ENCODE measurements at places on chromosomes 4 and X.

DNA sequence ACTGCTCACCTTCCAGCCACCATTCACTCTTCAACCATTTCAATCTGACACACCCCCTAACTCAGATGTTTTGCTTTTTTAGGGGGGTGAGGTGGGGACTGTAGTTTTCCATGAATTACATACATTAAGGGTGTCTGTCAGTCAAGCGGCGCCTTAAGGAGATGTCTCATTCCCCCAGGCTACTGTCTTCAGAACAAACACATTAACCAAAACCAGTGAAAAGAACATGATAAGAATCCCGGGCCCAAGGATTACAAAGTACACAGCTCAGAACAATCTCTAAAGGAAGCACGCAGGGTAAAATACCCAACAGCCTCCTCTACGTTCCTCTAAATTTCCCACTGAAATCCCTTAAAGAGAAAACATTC lies 62.5 kb upstream of the IRF2 start:
- DNase-seq: no peak

DNA sequence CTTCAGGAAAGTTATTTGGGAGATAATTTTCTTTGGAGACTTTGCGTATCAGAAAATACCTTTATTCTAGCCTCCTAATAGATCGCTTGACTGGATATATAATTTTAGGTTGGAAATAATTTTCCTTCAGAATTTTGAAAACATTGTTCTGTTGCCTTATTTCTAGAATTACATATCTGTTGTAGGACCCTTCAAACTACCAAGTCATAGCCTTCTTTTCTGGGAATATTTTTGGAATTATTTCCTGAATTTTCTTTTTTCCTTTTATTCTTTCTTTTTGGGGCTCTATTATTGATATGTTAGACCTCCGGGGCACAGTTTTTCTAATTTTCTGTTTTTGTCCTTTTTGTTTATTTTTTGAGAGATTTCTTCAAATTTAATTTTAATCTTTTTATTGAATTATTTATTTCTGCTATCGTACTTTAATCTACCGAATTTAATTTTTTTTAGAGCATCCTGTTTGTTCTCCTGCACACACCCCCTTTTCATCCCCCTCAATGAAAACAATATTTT lies 100.5 kb downstream of the KDM6A start:
- DNase-seq: no peak

DNA sequence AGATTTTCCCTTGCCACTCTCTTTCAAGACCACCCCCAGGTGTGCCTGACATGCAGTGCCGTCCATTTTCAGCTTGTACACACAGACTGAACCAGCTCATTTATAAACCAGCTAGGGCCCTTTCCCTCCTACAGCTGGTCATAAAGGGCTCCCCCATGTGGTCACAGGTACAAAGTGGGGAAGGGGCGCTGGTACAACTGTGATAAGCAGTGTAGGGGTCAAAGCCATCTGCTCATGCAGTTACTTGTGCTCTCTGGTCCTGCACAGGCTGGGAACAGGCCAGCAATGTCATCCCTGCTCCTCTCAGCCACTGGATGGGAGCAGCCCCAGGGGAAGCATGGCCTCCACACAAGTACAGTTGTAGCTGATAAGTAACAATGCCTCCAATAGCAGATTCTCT lies 20.6 kb downstream of the GABRQ start:
- DNase-seq: no peak

GRCh38 chr4:128770807-128771206 lies 38.7 kb upstream of the JADE1 start:
- DNase-seq: no peak

DNA sequence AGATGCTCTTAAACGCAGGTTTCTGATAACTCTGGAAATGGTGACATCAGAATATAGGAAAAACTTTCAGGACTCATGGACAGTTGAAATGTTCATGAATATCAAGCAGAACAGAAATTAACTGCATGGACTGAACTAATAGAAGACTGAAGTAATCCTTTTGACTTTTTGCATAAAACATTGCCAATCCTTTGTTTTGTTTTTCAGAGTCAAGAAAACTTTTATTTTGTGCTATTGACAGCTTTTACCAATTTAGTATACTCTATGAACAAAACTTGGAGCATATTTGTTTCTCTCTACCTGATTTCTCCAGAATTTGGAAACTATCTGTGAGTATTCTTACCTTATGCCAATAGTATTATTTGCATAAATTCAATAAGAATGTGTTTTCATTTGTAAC lies 61.2 kb upstream of the HMX1 start:
- DNase-seq: no peak

DNA sequence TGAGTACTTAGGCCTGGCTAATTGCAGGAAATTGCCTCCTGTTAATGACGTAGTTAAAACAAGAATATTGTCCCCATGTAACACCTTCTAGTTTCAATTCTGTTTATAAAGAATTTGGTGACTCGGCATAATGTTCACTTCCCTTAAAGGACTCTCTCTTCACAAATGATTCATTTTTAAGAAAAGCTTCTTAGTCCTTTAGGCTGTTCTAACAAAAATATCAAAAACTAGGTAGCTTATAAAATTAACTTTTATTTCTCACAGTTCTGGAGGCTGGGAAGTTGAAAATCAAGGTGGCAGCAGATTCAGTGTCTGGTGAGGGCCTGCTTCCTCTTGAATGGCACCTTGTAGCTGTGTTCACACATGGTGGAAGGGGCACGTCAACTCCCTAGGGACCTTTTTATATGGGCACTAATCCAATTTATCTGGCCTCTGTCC lies 23.8 kb downstream of the COL25A1 start:
- DNase-seq: no peak

- DNase-seq: no peak
These were observed 57.3 kb upstream of the STIM2 start for GRCh38 chr4:26803211-26803861.

DNA sequence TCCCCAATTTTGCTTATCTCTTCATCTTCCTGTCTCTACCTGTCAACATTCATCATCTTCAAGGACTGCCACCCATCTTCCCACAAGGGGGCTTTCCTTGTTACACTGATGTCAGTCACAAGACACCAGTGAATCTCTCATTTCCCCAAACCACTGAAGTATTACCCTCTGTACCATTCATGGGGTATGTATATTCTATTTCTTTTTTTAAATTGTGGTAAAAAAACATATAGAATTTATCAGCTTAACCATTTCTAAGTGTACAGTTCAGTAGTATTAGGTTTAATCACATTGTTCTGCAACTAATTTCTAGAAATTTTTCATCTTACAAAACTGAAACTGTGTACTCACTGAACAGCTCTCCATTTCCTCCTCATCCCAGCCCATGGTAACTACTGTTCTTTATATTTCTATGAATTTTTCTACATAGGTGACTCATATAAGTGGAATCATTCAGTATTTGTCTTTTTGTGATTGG lies 98.6 kb downstream of the LARP7 start:
- DNase-seq: no peak

- DNase-seq: no peak
These were observed 279.8 kb upstream of the MAGEB18 start for GRCh38 chrX:25858273-25858880.

GRCh38 chr4:73142995-73143547 lies 73.6 kb upstream of the COX18 start:
- no peak for DNase-seq

DNA sequence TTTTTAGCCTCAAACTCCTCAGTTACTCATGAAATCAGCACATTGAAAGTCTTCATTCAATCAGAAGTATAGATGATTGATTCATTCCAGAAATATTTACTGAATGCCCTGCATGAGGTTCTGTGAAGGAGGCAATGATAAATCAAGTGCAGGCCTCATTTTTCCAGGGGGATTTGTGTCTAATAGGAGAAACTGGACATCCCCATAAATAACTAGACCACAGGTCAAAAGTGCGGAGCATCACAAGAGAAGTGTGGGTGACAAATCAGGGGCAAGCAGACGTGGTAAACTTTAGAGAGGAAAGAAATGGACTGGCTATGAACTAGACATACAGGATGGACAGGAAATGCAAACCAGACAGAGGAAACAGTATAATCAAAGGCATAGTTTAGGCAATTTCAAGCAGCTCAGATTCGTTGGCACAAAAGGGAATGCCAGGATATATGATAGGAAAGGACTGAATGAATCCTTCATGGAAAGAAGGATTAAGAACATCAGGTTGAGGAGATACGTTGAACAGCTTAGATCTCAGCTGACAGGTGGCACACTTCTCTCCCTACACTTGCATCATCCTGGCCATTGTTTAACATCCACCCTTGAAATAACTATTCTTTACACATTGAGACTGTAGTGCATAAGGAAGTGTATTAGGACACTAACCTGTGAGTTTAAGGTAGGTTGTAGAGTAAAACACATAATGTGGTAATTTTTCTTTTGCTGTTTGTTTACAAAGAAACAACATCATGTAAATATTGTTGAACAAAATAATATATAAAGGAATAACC lies 69.6 kb upstream of the RASGEF1B start:
- DNase-seq: no peak

DNA sequence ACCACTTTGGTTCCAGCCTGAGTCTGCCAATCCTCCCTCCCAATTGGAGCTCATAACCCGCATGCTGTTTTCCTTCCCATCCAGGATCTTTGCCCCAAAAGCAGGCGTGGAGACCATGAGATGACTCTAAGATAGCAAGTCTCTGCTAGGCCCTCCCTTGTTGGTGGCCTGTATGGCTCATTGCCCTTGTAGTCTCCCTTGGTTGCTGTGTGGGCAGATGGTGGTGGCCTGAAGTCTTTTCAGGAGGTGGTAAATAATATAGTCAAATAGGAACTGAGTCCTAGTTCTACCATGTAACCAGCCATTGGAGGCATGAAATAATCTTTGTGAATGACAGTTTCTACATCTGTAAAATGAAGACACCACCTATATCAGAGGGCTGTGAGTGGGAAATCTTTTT lies 1.2 kb downstream of the ATP6AP1 start:
- no peak for DNase-seq

DNA sequence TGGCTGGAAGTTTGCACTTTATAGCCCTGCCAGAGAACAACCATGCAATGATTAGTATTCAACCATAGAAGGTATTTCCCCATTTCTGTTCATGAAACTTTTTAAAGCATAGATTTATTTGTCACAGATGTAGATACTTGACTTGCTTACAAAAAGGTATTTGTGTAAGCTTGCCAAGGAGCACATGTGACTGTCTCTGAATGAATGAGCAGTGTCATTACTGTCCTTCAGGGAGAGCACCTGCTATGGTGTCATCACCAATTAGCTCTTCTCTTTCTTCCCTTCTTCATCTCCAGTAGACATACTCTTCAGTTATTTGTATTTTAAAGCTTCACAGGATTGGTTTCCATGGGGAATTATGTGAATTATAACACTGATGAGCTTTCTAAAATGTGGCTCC lies 1064.7 kb upstream of the GRIA3 start:
- no peak for DNase-seq

- no peak for DNase-seq
These were observed 152.9 kb downstream of the PTTG2 start for GRCh38 chr4:38113132-38113531.

- no peak for DNase-seq
These were observed 17.6 kb upstream of the CC2D2A start for GRCh38 chr4:15451866-15452765.

- DNase-seq: no peak
These were observed 16.8 kb downstream of the RBPJ start for GRCh38 chr4:26337612-26338011.

DNA sequence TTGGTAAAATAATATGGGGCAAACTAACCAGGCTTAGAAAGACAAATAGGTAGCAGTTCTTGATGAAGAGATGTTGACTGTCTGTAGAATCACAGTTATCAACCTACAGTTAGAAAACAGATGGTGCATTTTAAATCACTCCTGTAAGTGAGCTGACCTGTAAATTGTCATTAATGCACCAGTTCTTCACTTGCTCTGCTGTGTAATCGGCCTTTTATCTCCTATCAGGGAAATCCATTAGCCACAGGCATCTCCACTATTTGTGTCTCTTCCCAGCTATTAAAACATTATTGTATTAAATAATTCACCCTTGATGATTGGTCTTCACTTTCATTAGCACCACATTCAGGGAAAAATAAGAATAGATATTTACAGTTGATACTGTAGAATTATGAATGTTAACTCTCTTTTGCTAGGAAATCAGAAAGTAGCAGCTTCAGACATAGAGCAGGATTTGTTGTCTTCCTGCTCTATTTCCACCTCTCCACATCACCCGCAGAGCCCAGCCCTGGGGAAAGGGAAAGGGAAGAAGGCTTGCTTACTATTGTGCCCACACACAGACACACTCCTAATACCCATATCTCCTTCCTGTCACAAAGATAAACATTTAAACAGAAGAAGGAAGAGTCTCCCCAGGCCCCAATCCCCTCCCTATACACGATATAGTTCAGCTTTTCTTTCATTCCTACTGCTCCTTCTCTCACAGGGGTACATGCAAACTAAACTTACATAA lies 97.1 kb downstream of the REELD1 start:
- DNase-seq: no peak

DNA sequence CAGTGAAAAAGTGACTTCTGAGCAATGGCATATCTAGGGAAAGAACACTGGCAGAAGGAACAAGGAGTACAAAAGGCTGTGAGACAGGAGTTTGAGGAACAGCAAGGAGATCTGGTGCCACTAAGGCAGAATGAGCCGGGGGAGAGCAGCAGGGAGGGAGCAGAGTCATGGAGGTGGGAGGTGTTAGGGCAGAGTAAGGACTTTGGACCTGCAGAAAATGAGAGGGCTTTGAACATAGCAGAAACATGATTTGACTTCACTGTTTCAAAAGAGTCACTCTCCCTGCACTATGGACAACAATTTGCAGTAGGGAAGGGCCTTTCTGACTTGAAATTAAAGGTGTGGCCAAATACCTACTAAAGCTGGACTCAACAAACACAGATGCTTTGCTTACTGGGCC lies 356.2 kb downstream of the ADGRL3 start:
- DNase-seq: no peak

DNA sequence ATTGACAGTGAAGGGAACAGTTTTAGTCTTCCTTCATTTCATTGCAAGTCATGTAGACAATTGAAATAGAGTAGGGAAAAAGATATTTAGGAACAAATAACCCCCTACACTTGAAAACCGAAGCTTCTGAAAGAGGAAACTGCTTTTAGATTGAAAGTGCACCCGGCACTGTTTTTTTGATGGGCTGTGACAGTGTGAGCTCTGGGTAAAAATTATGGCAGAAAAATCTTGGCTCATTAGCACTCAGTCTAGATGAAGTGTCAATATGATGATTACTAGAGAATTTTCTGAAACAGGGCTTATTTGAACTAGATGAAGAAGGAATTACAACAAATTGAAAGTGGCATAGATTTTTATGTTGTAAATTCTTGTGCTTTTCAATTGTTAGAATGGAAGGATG lies 1132.4 kb downstream of the RAPGEF2 start:
- DNase-seq: no peak

DNA sequence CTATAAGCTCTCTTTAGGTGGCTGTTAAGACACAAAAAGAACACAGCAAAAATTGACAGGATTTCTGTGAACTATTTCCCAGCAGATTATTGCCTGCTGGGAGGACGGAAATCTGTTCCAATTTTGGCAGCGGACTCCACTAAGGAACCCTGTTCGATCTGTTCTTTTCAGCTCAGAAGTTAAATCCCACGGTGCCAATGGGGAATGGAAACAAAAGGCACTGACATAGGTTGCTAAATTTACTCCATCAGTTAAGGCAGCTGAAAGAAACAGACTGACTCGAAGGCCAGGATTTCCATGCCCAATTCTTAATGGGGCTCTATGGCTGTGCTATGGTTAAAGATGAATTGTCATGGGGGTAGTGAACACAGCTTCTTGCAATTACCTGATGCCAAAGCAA lies 126.5 kb upstream of the HPGD start:
- no peak for DNase-seq
